ENCODE measurements at places on chromosomes 4 and X. TPM values are rescaled to one million over a fixed set of nuclear protein-coding genes. Genes with fewer than 3 reads are reported as not detected.

- no peak overlapping the region for H3K4me3 ChIP-seq
- H3K27me3 ChIP-seq, result no peaks in the 10 kb centered on the region
Observed at GRCh38 chr4:138890891-138891570, 124.5 kb upstream of the NOCT start.

DNA sequence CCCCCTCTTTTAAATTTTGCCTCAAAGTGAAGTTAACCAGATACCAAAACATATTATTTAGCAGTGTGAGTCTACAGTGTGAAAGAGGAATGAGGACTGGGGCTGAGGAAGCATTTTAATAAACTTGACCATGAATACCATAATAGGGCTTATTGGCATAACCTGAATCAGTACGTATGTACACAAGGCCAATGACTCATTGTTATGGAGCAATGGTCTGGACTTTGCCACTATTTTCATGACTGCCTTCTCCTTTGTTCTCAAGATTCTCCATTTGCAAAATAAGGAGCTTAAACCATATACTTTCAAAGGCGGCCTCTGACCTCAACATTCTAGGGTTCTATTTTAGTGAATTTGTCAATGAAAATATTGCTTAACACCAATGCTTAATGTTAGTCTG lies 102.8 kb upstream of the OR13H1 start:
- no peaks in the 10 kb centered on the region for H3K36me3 ChIP-seq
- no peak for DNase-seq
- H3K4me3 ChIP-seq, result no peak overlapping the region

DNA sequence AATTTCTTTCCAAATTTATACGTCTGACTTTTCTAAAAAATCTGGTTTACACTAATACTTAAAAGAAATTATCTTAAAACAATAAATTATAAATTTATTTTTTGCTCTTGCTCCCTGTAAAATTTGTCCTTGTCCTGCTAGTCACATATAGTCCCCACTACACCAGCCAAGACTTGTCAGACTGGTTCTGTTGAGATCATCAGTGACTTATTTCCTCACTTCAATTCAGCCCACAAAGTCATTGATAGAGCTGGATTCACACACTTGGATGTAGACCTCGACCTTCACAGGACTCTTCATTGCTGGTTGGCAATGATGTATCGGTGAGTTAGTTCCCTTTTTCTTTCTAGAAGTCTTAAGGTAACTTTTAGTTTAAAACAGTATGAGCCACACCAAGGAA lies at the start of gene TMPRSS11E:
TSS of gene TMPRSS11E (plus strand) at position 263 of the 400 bp plus-strand sequence. CDS start at position 313, 50 bp downstream.
- no peaks in the 10 kb centered on the region for H3K27me3 ChIP-seq
- no peak within 1 kb of the TSS for H3K27ac ChIP-seq
- DNase-seq, result no peak
- no peak within 1 kb of the TSS for H3K4me3 ChIP-seq
- no peaks in the 10 kb centered on the region for H3K4me1 ChIP-seq

- DNase-seq, result no peak
- H3K4me1 ChIP-seq, result no peaks in the 10 kb centered on the region
- no peak overlapping the region for H3K4me3 ChIP-seq
Observed at GRCh38 chr4:79247695-79248394, 78.0 kb downstream of the NAA11 start.

DNA sequence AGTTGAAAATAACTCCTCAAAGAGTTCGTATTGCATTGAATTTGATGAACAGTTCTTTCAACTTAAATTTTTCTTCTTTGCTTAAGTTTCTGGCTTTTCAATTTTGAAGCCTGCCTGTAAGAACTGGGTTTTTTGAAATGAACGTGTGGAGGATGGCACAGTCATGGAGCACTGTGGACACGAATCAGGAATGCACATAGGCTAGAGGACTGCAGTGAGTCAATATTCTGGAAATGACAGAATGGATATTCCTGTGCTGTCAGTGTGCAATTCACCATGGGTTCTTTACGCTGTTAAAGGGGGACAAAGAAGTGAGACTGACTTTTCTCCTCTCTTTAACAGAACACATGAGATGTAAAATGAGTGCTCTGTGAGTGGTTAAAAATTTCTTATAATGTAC lies 368.0 kb upstream of the AGA start:
- no peak overlapping the region for H3K4me3 ChIP-seq
- H3K27ac ChIP-seq, result no peak overlapping the region
- no peaks in the 10 kb centered on the region for H3K36me3 ChIP-seq
- no peak for DNase-seq
- no peaks in the 10 kb centered on the region for H3K27me3 ChIP-seq
- H3K4me1 ChIP-seq, result no peaks in the 10 kb centered on the region

DNA sequence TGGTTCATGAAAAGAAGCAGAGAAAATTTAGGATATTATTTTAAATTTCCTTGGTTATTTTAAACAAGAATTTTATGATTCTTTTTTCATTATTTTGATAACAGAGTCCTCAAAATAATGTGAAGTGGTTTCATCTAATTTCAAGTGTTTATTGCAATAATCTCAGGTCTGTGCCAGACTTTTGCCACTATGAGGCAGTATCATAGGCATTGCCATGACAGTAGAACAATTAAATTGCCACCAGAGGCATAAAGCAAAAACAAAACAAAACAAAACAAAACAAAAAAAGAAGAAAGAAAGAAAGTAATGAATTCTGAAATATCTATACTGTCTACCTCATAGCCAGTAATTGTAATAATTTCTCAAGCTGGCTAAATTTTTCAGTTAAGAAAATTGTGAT lies 739.2 kb downstream of the KCTD8 start:
- H3K4me1 ChIP-seq, result no peaks in the 10 kb centered on the region
- no peak overlapping the region for H3K4me3 ChIP-seq
- no peak for DNase-seq
- no peaks in the 10 kb centered on the region for H3K36me3 ChIP-seq
- H3K27ac ChIP-seq, result no peak overlapping the region

- H3K36me3 ChIP-seq, result no peaks in the 10 kb centered on the region
- H3K27ac ChIP-seq, result peak overlapping the region; percentile 63
- peaks cover 6% of the 10 kb centered on the region for H3K4me1 ChIP-seq
- H3K27me3 ChIP-seq, result no peaks in the 10 kb centered on the region
Observed at GRCh38 chr4:128516301-128516969, 228.8 kb upstream of the PGRMC2 start.

DNA sequence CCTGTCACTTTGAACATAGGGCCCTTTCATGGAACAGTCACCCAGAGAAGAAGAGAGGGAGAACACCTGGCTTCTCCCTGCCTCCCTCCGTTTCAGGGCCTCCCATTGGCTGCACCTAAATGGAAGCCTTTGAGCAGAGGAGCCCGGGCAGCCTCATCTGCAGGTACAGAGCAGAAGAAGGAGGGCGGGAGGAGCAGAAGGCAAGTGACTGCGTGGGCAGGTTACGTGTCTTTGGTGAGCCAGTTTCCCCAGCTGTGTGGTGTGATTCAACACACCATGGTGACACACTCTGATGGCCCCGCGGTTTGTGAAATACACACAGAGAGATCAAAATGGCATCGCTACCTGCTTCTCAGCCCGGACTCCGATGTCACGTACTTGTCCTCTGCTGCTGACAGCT lies 431 bp downstream of the C4orf50 start:
- H3K27ac ChIP-seq, result no peak overlapping the region
- no peak overlapping the region for H3K4me3 ChIP-seq
- H3K36me3 ChIP-seq, result no peaks in the 10 kb centered on the region
- no peaks in the 10 kb centered on the region for H3K4me1 ChIP-seq
- H3K27me3 ChIP-seq, result no peaks in the 10 kb centered on the region
- DNase-seq, result no peak

DNA sequence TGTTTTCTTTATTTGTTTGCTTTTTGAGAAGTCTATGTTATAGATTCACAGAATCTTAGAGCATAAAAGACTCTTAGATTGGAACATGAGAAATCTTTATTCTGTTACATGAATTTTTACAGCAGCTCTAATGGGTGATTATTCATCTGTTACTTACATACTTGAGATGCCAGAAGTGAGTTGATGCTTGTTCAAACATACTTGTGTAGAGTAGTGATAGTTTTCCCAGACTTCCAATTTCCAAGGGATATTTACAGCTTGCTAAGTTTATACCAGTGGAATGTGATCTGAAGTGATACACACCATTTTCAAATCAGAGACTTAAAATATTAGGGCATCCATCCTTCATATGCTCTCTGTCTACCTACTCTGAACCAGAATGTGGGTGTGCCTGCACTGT lies 252.9 kb upstream of the SMIM31 start:
- no peak overlapping the region for H3K27ac ChIP-seq
- no peaks in the 10 kb centered on the region for H3K4me1 ChIP-seq
- DNase-seq, result no peak
- no peak overlapping the region for H3K4me3 ChIP-seq
- H3K36me3 ChIP-seq, result no peaks in the 10 kb centered on the region

DNA sequence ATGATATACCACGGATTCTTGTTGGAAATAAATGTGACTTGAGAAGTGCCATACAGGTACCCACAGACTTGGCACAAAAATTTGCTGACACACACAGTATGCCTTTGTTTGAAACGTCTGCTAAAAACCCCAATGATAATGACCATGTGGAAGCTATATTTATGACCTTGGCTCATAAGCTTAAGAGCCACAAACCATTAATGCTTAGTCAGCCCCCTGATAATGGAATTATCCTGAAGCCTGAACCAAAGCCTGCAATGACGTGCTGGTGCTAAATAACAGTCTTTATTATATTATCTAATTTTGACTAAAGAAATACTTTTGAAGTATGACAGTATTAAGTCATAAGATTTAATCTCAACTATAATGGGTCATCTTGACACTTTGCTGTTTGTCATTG lies 18.9 kb downstream of the RAB33B start:
- H3K27me3 ChIP-seq, result no peaks in the 10 kb centered on the region
- no peak overlapping the region for H3K27ac ChIP-seq
- no peaks in the 10 kb centered on the region for H3K36me3 ChIP-seq
- no peak overlapping the region for H3K4me3 ChIP-seq

GRCh38 chr4:155241664-155242063 lies 33.2 kb downstream of the NPY2R start:
- no peak for DNase-seq
- no peaks in the 10 kb centered on the region for H3K27me3 ChIP-seq
- no peaks in the 10 kb centered on the region for H3K4me1 ChIP-seq
- no peak overlapping the region for H3K4me3 ChIP-seq
- H3K36me3 ChIP-seq, result no peaks in the 10 kb centered on the region
- H3K27ac ChIP-seq, result no peak overlapping the region

DNA sequence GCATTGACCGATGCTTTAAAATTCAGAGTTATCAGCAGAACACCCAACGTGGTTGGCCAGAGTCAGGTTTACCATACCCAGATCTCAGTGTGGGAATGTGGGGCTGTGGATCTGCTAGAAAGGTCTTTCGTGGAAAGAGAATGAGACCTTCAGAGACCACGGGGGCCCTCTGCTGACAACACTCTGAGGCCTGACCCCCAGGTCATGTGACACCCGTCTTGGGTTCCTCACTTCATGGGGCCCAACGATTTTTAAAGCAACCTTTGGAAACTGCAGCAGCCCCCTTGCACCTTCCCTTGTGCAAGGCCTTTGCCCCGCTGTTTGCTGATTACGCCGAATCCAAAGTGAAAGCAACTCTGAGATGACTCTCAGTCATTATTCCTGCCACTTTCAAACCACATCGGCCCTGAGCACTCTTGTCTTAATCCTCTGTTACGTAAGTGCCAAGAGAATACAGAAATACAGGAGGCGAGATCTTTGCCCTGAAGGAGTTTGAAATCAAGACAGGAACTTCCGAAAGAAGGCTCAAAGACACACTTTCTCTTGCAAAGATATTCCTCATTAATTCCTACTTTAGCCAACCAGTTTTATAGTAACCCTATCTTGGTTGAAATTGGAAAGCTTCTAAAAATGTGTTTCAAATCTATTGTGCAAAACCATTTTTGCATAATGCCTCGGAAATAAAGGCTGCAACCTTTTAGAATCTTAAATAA lies 88.3 kb downstream of the EVC2 start:
- H3K4me3 ChIP-seq, result no peak overlapping the region
- no peak for DNase-seq
- no peak overlapping the region for H3K27ac ChIP-seq
- no peaks in the 10 kb centered on the region for H3K36me3 ChIP-seq
- H3K4me1 ChIP-seq, result no peaks in the 10 kb centered on the region

DNA sequence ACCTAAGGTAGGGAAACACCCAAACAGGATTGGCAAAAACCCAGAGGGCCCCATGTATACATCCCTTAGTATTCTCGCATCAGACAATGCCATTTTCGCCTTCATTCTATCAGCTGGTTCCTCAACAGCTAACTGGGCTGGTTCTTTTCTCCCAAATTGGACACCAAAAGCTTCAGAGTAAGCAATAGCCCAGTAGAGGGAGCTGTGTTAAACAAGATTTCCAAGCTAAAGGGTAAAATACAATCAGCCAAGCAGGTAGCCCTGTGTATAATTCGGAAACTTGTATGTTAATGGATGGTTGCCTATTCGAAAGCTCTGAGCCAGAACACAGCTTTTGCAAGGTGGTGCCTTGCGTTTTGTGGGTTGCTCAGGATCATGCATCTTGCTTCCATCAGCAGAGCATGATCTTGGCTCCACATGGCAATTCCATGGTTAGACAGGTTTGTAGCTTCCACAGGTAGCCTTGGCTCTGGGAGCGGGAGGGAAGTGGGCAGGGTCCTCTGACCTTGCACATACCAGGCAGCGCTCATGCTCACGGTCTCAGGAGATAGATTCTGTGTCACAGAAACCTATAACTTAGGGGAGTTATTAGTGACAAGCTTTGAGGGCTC lies 115.2 kb upstream of the LNX1 start:
- no peak overlapping the region for H3K27ac ChIP-seq
- peak; percentile 40 for DNase-seq
- H3K36me3 ChIP-seq, result no peaks in the 10 kb centered on the region
- H3K4me3 ChIP-seq, result no peak overlapping the region

DNA sequence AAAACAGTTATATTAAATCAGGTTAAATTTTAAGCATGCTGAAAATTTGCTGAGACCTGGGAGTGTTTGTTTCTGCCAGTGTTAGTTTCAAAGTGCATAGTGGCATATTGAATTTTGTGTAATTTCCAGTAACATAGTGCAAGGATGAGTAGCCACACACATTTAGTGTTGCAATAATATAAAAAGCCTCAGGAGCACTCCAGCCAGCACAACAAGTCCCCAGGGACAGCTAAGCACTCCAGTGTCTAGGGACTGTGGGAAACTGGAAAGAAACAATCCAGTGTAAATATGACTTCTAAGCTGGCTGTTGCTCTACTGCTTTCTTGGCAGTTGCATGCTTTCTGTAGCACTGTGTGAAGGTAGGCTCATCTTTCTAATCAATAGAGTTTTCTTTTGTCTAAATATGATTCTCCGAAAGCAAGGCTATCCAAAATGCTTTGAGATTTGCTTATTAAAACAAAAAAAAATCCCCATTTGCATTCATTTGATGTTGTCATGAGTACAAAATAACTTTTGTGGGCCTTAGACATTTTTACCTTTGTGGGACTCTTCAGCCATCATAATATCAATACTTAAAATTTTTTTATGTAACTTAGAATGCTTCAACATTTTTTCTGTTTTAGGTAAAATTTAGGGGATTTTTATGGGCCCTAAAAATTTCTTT lies 24.2 kb upstream of the CXCL2 start:
- H3K27me3 ChIP-seq, result no peaks in the 10 kb centered on the region
- H3K36me3 ChIP-seq, result no peaks in the 10 kb centered on the region
- H3K4me1 ChIP-seq, result no peaks in the 10 kb centered on the region
- H3K27ac ChIP-seq, result no peak overlapping the region
- no peak for DNase-seq

TLR6 gene
- total RNA-seq, result 5.8 TPM

NPFFR2 gene
- total RNA-seq, result 0.30 TPM

SOWAHD gene
- not detected for total RNA-seq

TCEAL8 gene
- total RNA-seq, result 181 TPM

DNAAF6 gene
- not detected for total RNA-seq

RAI2 gene
- 36.8 TPM for total RNA-seq

DLG3 gene
- total RNA-seq, result 4.9 TPM

CT45A10 gene
- not detected for total RNA-seq

PCDH18 gene
- 258 TPM for total RNA-seq

PRMT9 gene
- 3.5 TPM for total RNA-seq

ARAP2 gene
- total RNA-seq, result 10.5 TPM

TRO gene
- total RNA-seq, result 20.0 TPM

ALB gene
- total RNA-seq, result not detected

CD38 gene
- total RNA-seq, result 0.29 TPM

Data from uterus (tissue), 4 donors.